ENCODE measurements at places on chromosomes 2 and 18. TPM values are rescaled to one million over a fixed set of nuclear protein-coding genes. Genes with fewer than 3 reads are reported as not detected.

The LHCGR gene
- not detected for total RNA-seq

The RNF125 gene
- total RNA-seq: 0.26 TPM

The UGT1A3 gene
- total RNA-seq: 0.09 TPM

The CDH2 gene
- total RNA-seq: 42.7 TPM

The ABCA12 gene
- 0.23 TPM for total RNA-seq

The PJVK gene
- total RNA-seq: 1.4 TPM

The GPBAR1 gene
- 0.28 TPM for total RNA-seq

The DPP10 gene
- total RNA-seq: not detected

The SCN9A gene
- 3.7 TPM for total RNA-seq

The REG3A gene
- total RNA-seq: not detected

The PROKR1 gene
- not detected for total RNA-seq

The KCNIP3 gene
- 2.3 TPM for total RNA-seq

The VAMP5 gene
- total RNA-seq: 0.16 TPM

The DSC2 gene
- 1.00 TPM for total RNA-seq

The B3GNT2 gene
- total RNA-seq: 38.9 TPM

The GPR75 gene
- 1.2 TPM for total RNA-seq

The GAREM2 gene
- 7.4 TPM for total RNA-seq

The MAP2 gene
- 1.5 TPM for total RNA-seq

The CDH20 gene
- not detected for total RNA-seq

The KCNF1 gene
- total RNA-seq: 29.8 TPM

The PLEK gene
- not detected for total RNA-seq

The SLC38A11 gene
- 0.02 TPM for total RNA-seq

The MMADHC gene
- 102 TPM for total RNA-seq

The LDLRAD4 gene
- 2.8 TPM for total RNA-seq

The IL37 gene
- total RNA-seq: not detected

The SOS1 gene
- 16.8 TPM for total RNA-seq

The ATP6V1C2 gene
- total RNA-seq: 0.29 TPM

The DRC1 gene
- total RNA-seq: 0.11 TPM

The HSBP1L1 gene
- 12.5 TPM for total RNA-seq

All from A549 treated with AZD2906 at 1 μM for 4 hours (cell line).